ENCODE measurements at places on chromosomes 3 and 15.

GRCh38 chr3:37943126-37943525, 47.5 kb upstream of the VILL start:
- no peak for DNase-seq

GRCh38 chr15:48693484-48693883, 48.0 kb upstream of the FBN1 start:
- peak; percentile 89 for DNase-seq

GRCh38 chr3:126126811-126127431, 43.0 kb upstream of the SLC41A3 start:
- no peak for DNase-seq

DNA sequence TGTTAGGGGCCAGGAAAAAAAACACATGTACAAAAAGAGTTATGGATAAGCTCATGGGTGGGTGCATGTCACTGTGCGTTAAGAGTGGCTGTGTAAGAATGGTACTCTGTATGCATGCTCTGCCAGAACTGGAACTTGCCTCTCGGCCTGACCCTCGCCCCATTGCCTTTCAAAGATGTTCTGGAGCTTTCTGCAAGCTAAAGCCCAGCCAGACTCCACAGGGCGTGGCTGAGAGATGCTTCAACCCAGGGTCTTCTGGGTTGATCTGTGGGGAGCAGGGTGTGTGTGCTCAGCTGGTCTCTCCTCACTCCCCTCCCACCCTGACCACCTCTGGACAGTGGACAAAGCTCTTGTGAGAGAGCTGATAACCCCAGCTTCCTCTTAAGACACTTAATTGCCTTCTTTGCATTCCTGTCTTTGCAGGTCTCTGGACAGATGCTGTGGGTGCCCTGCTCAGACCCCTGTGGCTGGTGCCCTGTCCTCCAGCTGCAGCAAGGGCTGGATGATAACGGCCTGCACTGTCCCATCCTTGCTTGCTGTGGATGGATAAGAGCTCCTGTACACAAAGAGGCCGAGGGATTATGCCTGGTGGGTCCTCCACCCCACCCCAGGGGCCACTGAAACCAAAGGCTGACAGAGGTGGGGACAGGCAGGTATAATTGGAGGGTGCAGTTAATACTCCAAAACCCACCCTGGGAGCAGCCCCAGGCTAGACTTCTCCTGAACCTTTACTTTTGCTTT, 28.7 kb downstream of the ALDH1L1 start:
- no peak for DNase-seq

DNA sequence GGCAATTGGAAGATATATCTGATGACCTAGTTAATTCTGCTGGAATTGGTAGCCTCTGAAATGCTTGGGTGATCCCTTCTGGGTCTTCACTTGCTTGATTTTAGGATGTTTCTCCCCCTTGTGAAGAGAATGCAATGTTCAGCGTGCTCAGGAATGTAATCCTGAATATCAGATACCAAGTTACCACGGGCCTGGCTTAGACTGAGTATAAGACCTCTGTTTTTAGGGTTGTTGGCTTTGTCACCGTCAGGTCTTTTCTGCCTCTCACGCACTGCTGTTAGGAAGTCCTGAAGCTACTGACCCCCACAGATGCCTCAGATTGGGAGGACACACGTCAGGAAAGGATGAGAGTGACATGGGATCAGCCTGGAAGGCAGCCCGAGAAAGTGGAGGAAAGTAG, 198.5 kb downstream of the CDIN1 start:
- no peak for DNase-seq

GRCh38 chr3:143170676-143171075, 51.1 kb downstream of the CHST2 start:
- peak; percentile 17 for DNase-seq

DNA sequence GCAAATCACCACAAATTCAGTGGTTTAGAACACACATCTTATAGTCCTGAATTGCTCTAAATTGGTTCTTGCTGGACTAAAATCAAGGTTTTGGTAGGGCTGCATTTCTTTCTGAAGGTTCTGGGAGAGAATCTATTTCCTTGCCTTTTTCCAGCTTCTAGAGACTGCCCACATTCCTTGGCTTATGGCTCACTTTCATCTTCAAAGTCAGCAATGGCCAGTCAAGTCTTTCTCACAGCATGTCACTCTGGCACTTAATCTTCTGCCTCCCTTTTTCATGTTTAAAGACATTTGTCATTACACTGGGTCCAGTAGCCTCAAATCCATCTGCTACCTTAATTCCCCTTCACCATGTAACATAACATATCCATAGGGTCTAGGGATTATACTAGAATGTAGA, 149.0 kb downstream of the NEK10 start:
- DNase-seq: peak; percentile 41

DNA sequence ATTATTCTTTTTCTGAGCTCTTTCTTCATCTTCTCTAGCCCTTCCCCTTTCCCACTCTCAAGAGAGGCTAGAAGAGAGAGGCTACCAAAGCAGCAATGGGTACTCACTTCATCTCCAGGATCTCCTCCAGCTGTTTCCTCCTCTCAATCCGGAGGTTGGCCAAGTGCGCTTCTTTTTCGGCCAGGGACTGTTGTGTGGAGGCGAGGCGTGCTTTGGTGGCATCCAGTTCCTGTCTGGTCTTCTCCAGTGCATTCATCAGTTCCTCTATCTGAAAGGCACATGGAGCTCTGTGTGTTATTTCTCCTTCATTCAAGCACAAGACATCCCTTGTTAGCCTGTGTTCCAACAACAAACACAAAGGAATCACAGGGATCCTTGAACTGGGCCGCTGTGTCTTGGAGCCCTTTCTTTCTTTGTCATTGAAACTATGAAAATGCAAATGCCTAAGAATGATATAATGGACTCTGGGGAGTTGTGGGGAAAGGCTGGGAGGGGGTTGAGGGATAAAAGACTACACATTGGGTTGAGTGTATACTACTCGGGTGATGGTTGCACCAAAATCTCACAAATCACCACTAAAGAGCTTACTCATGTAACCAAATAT, 401.3 kb upstream of the WNT5A start:
- DNase-seq: peak; percentile 61

DNA sequence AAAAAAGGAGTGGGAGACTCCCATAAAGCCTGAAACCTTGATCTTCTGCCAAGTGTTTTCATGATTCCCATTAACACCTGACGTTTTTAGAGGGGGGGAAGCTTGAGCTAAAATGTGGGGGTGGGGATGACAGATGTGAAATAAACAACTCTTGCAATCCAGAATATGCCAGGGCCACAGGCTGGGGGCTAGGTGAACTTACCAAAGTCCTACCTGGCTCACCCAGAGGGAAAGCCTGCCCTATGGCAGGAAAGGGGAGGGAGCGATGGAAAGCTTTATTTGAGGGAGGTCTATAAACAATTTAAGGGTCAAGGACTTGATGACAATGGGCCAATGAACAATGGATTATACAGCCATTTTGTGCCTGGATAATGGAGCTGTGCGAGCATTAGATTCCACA, 108.3 kb downstream of the LRIG1 start:
- no peak for DNase-seq

DNA sequence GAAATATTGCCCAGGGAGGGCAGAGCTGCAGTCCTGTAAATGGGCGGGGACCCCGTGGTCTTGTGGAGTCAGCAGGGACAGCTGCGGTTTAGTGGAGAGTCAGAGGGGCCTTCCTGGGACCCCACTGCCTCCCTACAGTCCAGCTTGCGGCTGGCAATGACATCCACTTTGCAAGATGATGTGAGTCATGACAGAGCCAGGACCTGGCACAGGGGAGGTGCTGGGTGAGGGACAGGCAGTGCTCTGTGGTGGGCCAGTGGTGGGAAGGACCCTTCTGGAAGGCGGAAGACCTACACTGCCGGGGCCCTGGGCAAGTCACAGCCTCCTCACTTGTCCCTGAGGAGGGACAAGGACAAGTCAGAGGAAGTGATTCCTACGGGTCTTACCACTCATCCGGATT, 17.8 kb downstream of the APBA2 start:
- DNase-seq: no peak

- no peak for DNase-seq
Measured at GRCh38 chr3:195139091-195139875, 131.7 kb downstream of the XXYLT1 start.

- peak; percentile 58 for DNase-seq
Measured at GRCh38 chr3:45035441-45036301, 9.6 kb downstream of the CLEC3B start.

DNA sequence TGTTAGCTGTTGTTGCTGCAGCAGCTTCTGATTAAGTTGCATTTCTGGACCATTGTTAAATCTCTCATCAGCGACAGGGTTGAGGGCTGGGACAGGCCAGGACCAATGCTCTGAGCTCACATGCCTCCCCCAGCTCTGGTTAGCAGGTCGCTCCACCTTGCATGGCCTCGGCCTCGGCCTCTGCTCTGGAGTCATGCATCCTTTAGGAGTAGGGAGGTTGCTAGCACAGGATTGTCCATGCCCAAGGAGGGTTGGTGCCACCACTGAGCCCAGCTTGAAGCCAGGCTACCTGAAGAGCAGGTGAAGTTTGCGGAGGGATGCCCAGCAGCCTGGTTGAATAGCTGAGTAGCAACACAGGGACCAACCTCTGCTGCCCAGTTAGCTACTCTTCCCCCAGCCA, 11.2 kb upstream of the CPNE9 start:
- no peak for DNase-seq

- no peak for DNase-seq
Measured at GRCh38 chr15:56716334-56716733, 17.0 kb downstream of the ZNF280D start.

- DNase-seq: no peak
Measured at GRCh38 chr3:159792070-159792469, 196.6 kb upstream of the IL12A start.

GRCh38 chr3:183378008-183378407, 50.4 kb downstream of the MCF2L2 start:
- no peak for DNase-seq

GRCh38 chr3:31823184-31823583, 157.9 kb downstream of the OSBPL10 start:
- no peak for DNase-seq

GRCh38 chr3:14082108-14082657, 42.5 kb downstream of the CHCHD4 start:
- DNase-seq: no peak

Data from fibroblast of skin of back (primary cell).